Ovary (tissue), 10 donors: ENCODE measurements at places on chromosomes 7 and 10. TPM values are rescaled to one million over a fixed set of nuclear protein-coding genes. Genes with fewer than 3 reads are reported as not detected.

Gene MMD2
- not detected for total RNA-seq

Gene AGR3
- total RNA-seq, result 2.0 TPM

Gene VKORC1L1
- 11.8 TPM for total RNA-seq

GRCh38 chr7:81908220-81908619 lies 138.4 kb upstream of the HGF start:
- no peak for DNase-seq

GRCh38 chr10:132550366-132551092 lies 12.9 kb downstream of the INPP5A start:
- DNase-seq, result no peak

GRCh38 chr10:109166935-109167334 lies 756.4 kb downstream of the XPNPEP1 start:
- no peak for DNase-seq

DNA sequence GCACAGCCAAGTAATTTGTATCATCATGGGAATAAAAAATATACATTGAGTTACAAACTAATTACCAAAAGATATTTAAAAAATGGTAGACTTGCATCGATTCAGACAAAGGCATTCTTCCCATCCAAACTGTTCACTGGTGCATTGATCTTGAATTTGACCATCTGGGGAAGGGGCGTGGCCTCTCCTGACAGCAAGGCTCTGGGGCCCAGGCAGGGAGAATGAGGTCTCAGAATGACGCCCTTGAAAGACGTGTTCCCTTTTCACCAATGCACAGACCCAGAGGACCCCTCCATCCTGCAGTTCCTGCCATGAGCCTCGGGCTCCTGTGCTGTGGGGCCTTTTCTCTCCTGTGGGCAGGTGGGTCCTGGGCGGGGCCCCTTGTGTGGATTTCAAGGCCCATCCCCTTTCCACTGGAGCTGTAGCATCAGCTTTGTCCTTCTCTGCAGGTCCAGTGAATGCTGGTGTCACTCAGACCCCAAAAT lies 91.1 kb upstream of the PRSS58 start:
- DNase-seq, result no peak

DNA sequence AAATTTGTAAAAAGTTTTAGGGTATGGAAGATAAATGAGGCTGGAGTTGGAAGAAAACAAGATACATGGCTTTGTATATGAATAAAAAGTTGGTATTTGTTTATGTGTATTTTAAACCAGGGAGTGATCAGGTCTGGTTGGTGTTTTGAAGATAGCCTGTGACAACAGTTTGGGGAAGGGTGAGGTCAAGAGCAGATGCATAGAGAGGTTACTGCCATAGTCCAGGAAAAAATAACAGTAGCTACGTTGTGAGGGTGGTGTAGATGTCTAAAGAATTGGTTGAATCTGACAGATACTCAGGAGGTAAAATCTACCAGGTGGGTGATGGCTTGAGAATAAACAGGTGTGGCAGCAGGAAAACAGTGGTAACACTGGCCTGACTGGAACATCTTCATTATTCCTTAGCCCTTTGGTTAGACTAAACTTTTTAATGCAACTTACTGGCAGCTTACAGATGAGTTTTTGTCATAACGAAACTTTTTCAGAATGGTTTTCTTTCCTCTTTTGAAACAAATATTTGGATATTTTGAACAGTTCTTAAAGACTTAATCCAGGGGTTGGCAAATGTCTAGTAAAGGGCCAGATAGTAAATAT lies 25.5 kb downstream of the ZNRF2 start:
- no peak for DNase-seq

DNA sequence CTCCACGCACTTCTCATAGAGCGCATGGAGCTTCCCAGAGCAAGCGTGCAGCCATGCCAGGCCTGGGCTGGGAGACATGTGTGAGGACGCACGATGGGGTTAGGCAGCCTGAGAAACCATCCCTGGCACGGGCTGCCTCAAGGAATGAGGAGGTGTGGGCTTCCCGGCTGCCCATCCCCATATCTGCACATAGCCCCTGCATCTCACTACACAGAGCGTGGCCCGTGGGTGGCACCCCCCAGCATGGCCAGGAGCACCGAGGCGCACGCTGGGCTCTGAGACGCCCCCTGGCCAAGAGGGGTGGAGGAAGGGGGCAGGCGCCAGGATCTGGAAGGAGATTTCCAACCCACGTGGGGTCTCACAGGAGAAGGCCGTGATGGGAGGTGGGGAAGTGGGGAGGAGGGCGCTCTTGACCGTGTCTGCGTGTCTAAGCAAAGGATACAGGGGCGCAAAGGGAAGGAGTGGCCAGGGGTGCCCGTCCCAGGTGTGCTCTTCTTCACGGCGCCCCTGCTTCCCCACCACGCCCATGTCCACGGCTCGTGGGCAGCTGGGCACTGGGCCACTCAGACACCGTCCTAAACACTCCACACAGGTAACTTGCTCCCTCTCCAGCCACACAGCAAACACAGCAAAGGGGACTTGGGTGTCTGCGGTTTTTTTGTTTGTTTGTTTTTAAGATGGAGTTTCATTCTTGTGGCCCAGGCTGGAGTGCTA lies 340.5 kb downstream of the PTPRN2 start:
- no peak for DNase-seq

GRCh38 chr7:68629-69028 lies 123.7 kb upstream of the FAM20C start:
- no peak for DNase-seq

GRCh38 chr7:18520450-18521235 lies 25.1 kb downstream of the HDAC9 start:
- no peak for DNase-seq

GRCh38 chr10:126207313-126207771 lies 180.9 kb downstream of the ADAM12 start:
- no peak for DNase-seq

- DNase-seq, result peak; percentile 16
Observed at GRCh38 chr10:99621454-99622251, 1.4 kb upstream of the SLC25A28 start.

GRCh38 chr7:87445897-87446296 lies 29.6 kb downstream of the ABCB4 start:
- DNase-seq, result no peak

- DNase-seq, result no peak
Observed at GRCh38 chr10:100730725-100731406, 14.5 kb upstream of the PAX2 start.

DNA sequence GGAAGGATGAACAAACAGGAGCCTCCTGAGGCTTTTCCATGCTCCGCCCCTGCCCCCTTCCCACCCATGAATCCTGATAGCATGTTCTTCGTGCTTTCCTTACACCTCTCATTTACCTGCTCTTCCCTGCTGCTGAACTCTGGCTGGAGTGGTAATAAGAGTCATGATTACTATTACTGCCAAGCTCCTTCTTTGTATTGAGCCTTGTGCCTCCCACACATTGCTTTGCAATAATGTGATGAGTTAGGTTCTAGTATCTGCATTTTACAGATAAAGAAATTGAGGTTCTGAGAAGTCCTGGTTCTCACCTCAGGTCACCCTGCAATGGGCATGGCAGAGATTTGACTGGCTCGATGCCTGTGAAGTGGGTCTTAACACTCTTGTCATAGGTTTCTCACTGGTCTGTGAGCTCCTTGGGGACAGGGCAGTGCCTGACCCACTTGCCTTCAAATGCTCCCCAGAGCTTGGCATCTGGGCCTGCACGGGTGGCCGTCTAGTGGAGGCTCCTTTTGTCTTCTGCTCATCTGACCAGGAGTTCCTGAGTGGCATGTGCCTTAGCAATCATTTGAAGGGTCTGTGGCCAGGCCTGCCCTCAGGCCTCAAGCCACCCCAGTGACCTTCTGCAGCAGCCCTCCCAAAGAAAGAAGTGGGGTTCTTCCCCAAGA lies 309.2 kb upstream of the ZMIZ1 start:
- DNase-seq, result no peak
